GM23248 (cell line): ENCODE measurements at places on chromosomes 5 and 9.

DNA sequence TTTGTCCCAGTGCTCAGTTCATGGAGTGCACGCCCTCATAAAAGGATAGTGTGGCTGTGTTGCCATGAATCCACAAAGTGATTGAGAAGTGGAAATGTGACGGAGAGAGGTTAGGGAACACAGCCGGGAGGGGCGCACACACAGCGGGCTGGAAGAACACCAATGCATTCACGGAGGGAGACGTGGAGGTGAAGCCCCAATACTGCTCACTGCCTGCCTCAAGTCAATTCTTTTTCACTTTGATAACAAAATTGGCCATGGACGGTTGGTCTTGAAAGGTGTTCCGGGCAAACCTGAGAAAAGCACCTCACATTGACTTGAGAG, 424.1 kb downstream of the MED10 start:
- no peak for DNase-seq

DNA sequence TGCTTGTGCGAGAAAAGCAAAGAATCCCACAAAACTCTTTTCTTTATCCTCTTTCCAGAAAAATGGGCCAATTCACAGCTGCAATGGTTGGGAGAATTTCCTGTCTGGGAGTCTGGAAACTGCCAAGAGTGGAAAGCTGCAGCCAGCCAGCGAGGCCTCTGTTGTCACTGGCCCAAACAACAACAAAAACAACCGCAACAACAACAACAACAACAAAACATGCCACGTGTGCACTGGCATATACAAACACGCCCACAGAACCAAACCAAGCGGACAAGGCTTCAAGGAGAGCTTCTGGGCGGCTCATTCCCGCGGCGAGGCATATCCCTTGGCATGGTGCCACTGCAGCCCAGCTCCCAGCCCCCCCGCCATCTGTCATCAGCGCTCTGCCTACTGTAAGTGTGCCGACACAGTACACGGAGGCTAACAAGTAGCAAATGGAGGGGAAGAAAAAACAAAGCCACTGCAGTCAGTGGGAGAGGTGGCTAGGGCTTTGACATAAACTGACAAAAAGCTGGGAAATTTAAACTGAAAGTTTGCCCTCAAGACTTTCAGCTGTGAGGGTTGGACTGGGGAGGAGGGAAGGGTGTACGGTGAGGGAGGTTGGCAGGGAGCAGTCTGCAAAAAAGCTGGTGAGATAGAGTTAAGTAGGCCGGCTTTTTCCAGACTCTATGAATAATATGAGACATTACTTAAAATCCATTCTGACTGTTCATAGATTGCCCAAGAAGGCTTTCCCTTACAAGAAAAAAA, 165.0 kb upstream of the ZNF462 start:
- DNase-seq: peak; percentile 87

- DNase-seq: no peak
Measured at GRCh38 chr5:178984145-178985072, 10.7 kb downstream of the GRM6 start.

DNA sequence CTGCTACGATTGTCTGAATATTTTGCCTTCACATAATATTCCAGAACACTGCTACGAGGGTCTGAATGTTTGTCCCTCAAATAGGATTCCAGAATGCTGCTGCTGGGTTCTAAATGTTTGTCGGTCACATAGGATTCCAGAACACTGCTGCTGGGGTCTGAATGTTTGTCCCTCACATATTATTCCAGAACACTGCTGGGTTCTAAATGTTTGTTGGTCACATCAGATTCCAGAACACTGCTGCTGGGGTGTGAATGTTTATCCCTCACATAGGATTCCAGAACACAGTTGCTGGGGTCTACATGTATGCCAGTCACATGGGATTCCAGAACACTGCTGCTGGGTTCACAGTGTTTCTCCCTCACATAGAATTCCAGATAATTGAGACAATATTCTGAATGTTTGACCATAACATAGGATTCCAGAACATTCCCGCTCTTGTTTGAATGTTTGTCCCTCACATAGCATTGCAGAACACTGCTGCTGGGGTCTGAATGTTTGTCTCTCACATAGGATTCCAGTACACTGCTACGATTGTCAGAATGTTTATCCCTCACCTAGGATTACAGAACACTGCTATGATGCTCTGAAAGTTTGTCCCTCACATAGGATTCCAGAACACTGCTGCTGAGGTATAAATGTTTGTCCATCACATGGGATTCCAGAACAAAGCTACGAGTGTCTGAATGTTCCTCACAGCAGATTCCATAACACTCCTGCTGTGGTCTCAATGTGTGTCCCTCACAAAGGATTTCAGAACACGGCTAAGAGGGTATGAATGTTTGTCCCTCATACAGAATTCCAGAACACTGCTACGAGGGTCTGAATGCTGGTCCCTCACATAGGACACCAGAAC, 201.8 kb downstream of the FOXD4L6 start:
- DNase-seq: no peak

DNA sequence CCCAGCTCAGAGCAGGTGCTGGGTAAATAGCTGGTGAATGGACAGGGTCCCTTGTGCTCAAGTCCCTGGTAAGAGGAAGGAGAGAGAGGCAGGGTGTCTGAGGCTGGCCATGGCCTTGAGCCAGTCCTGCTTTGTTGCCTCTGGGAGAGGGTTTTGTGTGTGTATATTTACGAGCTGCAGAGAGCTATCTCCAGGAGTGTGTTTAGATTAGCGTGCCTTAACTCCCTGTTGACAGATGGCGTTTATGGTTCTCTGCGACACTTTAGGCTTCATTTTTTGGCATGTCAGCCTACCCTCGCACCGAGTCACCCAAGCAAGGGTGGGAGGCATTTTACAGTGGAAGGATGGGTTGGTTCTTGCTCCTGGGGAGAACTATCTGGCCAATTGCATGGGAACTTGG, 22.2 kb downstream of the HMCN2 start:
- DNase-seq: no peak

DNA sequence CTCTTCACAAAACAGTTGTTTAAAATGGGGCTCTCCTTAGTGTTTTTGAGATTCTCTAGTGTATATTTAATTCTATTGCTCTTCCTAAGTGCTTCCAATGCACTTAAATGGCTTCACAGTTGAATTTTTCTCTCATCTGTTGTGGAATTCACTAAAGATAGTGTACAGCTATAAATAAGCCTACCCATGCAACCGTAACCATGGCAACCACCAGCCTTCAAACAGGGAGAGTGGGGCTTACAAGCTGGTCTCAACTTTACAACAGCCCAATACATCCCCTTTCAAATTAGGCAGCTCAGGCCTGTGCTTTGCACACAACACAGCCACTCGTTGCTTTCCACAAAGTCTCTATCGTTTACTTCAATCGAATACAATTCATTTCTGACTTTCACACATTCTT, 144.0 kb upstream of the PLPPR1 start:
- no peak for DNase-seq

DNA sequence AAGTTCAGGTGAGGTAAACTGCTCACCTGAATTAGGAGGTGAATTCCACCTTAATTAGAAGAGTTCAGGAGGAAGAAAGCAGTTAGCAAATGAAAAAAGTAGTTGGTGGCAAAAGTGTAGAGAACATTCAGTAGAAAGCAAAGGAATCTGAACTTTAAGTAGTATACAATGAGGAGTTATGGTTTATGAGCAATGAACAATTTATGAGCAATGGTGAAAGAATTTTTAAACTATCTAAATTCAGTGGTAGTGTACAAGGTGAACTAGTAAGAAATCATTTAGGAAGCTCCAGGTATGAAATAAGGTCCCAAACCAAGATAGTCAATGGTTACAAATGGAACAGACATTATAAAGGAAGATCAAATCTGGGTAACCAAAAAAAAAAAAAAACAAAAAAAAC, 3.1 kb downstream of the CETN3 start:
- peak; percentile 25 for DNase-seq

DNA sequence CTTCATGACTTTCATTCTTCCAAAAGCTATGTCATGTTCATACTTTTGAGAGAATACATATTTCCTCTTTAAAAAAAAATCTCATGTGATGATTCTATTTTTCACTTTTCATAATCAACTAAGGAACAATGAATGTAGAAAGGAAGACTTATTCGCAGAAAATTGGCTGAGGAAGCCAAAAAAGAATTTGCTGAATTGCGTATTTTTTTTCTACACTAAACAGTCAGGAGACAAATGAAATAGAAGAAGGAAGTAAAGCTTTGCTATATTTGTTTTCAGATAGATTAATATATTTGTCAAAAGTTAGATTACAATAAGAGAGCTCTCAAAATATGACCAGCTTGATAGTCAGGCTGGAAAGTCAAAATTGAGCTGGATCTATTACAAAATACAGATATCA, 504.2 kb downstream of the ANXA1 start:
- no peak for DNase-seq

- peak; percentile 93 for DNase-seq
Measured at GRCh38 chr9:112750016-112750763, at the start of gene SNX30. TSS of gene SNX30 (plus strand) at chr9:112750760. CDS start at chr9:112751002, 242 bp downstream.

DNA sequence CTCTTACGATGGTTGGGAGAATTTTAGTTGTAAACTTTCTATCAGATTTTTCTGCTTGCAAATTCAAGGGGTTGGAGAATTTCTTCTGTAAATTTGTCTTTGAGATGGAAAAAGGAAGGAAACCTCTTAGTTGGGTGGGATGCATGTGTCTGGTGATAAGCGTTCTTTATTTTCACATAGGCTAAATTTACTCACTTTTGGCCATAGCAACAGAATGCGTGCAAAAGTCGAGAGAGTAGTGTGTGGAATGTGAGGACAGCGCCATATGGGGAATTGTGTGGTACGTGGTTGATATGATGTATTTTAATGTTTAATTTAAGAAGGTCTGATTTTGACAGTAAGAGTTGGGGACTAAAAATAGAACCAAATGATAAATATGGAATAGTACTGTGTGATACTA, 282.2 kb downstream of the TAF11L14 start:
- DNase-seq: no peak

- peak; percentile 42 for DNase-seq
Measured at GRCh38 chr5:92652756-92653155, 928.3 kb downstream of the NR2F1-AS1 start.

DNA sequence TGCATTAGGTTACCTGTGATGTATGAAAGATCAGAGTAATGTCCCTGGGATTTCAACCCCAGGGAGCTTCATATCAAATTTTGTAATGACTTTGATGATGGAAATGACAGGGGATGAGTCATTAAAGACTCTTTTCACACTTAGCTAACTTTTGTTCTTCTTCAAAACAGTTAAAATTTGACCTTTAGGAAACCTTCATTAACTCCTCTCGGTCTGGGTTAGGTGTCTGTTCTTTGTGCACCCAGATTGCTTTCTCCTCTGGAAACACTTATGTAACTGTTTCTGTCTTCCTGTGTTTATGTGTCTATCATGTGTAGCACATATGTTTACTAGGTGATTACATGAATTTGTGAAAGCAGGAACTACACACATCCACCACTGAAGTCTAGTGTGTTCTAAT, 1.6 kb downstream of the SRFBP1 start:
- no peak for DNase-seq

DNA sequence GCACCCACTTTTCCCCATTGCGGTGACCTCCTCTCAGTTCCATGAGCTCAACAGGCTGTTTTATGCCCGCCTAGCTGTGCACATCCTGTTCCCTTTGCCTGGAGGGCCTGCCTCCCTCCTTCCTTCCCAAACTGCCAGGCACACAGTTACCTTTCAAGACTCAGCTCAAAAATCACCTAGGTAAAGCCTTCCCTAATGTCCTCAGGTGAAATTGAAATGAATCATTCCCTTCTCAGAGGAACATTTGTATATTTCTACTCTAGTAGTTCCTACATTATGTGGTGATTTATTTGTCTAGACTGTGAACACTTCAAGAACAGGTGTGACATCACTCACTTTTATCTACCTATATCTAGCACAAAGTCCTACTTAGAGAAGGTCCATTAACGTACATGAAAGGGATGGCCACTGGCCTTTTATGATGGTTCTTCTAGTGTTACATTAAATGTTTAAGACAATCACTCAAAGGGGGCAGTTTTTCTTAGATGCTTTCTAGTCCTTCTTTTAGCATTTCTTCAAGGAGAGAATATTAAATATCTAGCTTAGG, 103.5 kb upstream of the EQTN start:
- no peak for DNase-seq

- DNase-seq: no peak
Measured at GRCh38 chr9:13690595-13690994, 411.1 kb upstream of the MPDZ start.

DNA sequence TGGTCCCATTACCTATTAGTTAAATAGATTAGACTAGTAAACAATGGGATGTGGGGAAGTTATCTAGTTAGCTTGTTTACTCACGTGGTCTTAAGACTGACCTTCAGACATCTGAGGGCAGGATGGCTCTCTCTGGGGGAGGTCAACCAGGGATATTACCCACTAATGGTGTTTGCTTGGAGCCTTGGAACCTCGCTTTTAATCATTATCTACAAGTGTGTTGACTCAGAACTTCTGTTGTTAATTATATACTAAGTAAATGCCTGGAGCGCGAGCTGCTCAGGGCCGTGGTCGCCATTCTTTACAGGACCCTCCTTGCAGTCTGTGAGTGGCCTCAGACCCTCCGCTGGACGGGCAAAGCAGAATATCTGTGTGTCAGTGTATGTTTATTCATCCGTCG, 48.5 kb upstream of the ZNF354A start:
- no peak for DNase-seq
